ENCODE measurements at places on chromosomes 5 and 9.
A peak's percentile ranks its signal among the peaks of the same experiment; 100 is the strongest.

GRCh38 chr9:124828489-124829333 is 24.5 kb upstream of the WDR38 start:
- DNase-seq = no peak

GRCh38 chr9:134585746-134586706 is 55.6 kb upstream of the COL5A1 start:
- DNase-seq = no peak

DNA sequence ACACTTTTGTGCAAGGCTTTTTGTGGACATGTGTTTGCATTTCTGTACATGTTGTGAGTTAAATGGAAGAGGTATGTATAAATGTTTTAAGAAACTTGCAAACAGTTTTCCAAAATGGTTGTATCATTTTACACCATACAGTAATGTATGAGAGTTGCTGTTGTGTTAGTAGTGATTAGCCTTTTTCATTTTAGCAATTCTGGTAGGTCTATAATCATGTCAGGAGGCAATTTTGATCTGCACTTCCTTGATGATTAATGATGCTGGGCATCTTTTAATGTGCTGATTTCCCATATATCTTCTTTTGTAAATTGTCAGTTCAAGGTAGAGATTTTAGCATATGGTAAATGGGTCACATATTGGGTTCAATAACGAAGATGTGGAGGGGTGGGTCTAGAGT is 87.3 kb downstream of the ANKRD18B start:
- no peak for DNase-seq

- DNase-seq = no peak
Observed at GRCh38 chr9:16543225-16543624, 327.2 kb downstream of the BNC2 start.

- DNase-seq = no peak
Observed at GRCh38 chr9:76905791-76906646, at the start of gene PRUNE2. Gene PRUNE2, minus strand, starts transcription at chr9:76906114. Its CDS starts 151 bp downstream, at chr9:76905963.

DNA sequence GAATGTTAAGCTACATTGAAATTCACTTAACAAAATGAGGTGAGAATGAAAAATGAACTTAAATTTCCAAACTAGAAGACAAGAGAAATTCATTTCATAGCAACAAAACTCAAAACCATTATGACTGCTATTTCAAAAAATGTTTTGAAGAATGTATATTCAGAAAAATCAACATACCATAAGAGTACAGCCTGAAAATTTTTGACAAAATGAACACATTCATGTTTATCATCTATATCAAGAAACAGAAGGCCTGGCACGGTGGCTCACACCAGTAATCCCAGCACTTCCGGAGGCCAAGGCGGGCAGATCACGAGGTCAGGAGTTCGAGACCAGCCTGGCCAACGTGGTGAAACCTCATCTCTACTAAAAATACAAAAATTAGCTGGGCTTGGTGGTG is 4.2 kb upstream of the IL6ST start:
- no peak for DNase-seq

DNA sequence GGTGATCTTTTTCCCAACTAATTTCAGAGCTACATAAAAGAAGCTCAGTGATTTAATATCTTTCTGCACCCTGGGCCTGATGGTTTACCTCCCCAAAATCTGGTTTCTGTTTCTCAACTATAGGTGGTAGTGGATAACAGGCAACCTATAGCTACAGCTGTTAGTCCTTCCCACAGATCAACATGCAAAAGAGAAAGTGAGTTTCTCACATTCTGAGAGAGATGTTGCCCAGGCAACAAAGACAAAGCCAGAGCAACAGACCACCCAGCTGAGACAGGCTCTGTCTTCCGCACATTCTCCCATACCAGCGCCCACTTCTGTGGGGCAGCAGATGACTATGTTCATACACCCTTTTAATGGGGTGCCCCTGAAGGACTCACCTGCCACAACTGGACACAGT is 40.7 kb upstream of the PPP2R2B start:
- DNase-seq = no peak

GRCh38 chr5:103523319-103523718 is 39.3 kb downstream of the NUDT12 start:
- DNase-seq = no peak

GRCh38 chr9:84261070-84261746 is 79.3 kb downstream of the SLC28A3 start:
- DNase-seq = no peak

- DNase-seq = no peak
Observed at GRCh38 chr5:73238873-73239272, 65.9 kb downstream of the TMEM174 start.

DNA sequence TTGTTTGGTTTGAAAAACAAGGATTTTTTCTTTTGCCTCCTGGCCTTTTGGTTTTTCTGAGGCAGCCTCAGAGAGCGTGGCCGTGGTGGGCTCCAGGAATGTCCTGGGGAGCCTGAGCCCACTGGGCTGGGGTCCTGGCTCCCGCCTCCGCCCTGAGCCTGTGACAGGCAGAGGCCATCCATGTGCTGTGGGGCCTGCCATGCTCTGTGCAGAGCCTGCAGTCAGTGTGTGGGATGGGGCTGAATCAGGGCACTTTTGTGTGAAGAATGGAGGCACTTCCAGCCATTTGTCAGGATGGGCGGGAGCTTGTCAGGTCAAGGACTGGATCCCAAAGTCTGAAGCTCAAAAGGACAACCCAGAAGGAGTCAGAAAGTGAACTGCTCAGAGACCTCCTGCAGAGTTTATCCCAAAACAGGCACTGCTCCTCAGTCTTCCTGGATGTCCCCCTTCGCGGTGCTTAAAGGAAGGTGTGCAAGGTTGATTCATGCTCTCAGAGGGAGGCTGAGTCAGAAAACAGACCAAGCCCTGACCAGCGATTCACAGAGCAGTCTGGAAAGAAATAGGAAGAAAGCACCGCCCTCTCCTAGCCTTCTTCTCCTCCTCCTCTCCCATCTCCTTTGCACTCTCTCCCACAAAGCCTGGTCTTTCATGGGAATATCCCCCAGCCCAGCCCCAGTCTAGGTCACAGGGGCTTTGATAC is 53.2 kb downstream of the MVB12B start:
- no peak for DNase-seq

GRCh38 chr9:26863074-26863473 is 29.5 kb downstream of the CAAP1 start:
- no peak for DNase-seq

- DNase-seq = no peak
Observed at GRCh38 chr5:94173100-94173499, 431.7 kb upstream of the POU5F2 start.

DNA sequence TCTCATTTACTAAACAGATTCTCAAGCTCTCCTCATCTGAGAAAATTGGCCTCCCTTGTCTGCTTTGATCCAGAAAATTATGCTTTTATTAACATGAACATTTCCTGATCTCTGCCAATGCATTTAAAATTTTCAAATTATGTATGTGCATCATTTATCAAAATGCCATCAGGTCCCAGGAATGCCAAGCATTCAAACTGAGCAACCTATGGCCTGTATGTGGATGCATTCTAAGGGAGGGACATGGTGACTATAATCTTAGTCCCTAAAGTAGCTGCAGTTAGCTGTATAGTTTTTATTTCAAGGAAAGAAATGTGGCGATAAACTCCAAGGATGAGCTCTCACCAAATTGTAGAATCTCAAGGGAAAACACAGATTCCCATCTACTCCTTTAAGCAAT is 9.7 kb upstream of the RORB start:
- DNase-seq = no peak

GRCh38 chr5:75050415-75050814 is 1.9 kb downstream of the GCNT4 start:
- no peak for DNase-seq

DNA sequence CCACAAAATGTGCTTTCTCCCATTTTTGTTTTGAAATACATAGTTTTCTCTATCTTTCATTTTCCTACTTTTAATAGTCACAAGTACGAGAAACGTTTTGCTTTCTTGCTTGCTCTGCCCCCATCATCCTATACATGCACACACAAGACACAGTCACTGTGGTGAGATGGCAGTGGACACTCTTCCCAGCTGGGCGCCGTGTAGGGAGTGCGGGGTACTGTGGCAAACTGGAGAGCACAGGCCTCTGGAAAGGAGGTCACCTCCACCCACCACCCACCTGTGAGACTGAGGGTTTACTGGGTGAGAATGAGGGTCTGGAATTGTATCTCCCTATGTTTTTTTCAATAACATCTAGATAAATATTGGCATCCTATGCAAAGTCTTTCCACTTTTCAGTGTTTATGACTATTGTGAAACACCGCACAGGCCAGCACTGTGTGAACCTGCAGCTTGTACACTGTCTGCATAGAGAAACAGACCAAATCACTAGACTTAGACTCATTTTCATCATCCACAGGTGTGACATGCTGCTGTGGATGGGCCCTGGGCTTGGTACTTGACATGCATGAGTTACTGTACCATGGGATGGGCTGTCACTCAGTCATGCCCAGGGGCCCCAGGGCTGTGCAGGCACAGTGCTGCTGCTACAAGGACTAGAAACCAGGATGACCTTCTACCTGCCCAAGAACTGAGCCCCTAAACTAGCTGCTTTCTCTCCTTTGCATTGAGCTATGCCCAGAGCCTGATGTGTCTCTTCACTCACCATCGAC is 118.1 kb upstream of the LMX1B start:
- no peak for DNase-seq

DNA sequence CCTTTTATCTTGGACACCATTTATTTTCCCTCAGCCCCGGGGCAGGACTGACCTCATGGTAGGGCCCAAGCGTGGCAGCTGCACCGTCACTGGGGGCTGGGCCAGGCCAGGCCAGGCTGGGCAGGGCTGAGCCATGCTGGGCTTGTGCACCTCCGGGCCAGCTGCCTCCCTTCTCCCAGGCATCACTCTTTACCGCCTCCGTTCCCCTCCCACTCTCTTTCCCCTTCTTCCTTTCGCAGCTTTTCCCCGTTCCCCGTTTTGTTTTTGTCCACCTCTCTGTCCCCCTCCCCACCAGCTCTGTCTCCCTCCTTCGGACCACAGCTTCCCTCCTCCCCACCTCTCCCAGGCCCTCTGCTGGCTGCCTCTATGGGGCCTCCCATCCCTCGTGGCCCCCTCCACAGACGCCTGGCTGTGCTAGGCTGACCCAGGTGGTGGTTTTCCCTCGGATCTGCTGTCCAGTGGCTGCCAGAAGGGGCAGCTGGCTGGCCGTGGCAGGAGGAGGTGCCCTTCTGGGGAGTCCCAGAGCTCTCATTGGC is 17.9 kb downstream of the FGF18 start:
- DNase-seq = no peak

GRCh38 chr9:137049544-137050449 is 3.8 kb upstream of the NPDC1 start:
- peak; percentile 35 for DNase-seq

DNA sequence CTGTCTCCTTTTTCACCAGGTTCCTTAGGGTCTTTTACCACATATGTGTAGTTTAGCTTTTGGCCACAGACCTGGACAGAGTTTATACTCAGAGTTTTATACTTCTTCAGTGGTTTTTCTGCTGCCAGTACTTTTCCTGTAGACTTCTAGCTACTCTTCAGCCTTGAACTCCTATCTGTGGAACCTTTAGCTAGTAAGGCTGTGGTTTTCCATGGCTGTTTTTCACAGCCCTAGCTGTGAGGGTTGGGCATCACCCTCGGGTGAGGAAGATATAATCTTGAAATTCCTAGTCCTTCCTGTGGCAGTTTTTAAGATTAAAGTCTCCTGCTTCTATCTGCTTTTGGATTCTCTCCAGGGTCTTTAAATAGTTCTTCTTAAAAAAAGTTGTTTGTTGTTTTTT is 109.1 kb downstream of the FGF1 start:
- no peak for DNase-seq

DNA sequence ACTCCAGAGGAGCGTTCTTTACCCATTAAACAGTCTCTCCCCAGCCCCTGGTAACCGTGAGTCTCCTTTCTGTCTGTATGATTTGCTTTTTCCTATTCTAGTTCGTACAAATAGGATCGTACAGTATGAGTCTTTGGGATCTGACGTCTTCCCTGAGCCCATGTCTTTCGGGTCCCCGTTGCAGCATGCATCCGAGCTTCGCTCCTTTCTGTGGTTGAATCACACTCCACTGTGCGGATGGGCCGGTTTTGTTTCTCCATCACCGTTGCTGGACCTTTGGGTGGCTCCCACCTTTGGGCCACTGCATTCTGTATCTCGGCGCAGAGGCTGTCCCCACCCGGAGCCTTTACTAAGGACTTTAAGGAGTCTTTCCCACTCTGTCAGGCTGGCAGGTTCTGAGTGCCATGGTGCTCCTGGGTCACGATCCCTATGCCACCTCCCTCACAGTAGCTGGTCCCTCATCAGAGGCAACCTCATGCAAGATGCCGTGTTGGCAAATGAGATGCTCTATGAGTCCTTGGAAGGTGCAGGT is 145.7 kb upstream of the COL5A1 start:
- no peak for DNase-seq

- DNase-seq = no peak
Observed at GRCh38 chr5:158701007-158701391, 398.7 kb downstream of the EBF1 start.

GRCh38 chr5:148974642-148975327 is 88.1 kb downstream of the SH3TC2 start:
- no peak for DNase-seq

- no peak for DNase-seq
Observed at GRCh38 chr5:57776035-57776434, 293.4 kb upstream of the ACTBL2 start.

DNA sequence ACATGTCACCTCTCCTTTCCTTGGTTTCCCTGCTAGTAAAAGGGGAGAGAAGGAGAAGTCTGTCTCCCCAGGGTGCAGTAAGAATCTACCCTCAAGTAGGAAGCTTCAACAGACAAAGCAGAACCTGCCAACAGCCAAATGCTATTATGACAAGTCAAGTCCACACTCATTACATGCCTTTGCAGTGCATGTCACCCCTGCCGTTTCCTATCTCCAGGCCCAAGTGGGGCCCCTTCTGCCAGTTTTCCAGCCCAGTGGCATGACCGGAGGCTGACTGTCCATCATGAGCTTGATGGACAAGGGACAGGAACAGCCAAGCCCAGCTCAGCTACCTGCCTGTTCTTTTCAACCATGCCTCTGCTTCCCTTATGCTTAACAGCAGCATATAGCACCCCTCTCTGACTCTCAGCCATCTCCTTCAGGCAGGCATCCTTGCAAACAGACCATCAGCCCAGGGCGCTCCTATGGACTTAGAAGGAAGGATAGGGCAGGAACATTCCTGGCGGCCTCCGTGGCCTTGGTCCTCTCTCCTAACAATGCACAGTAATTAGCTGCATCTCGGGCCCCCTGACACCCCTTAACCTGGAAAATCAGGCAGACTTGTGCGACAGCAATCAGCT is 107.2 kb upstream of the RAD23B start:
- DNase-seq = no peak

DNA sequence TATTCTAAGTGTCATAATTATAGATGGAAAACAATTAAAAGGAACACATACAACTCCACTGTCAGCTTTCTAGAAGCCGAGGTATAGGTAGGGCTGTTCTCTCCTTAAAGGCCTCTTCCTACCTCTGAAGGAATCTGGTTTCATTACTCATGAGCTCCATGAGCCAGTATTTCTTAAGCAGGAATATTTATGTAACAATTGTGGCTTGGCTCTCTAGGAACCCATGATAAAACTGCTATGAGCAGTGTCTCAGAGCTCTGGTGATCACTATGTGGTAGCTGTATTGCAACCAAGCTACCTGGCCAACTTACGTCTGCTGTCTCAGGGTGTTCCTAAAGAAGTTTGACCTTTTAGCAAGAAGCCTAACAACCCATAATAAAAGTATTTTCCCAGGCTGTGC is 157.7 kb downstream of the CEP120 start:
- no peak for DNase-seq

GRCh38 chr5:62690421-62690820 is 111.8 kb downstream of the LRRC70 start:
- no peak for DNase-seq
